ENCODE measurements at places on chromosomes 3 and 15.
A peak's percentile ranks its signal among the peaks of the same experiment; 100 is the strongest.

DNA sequence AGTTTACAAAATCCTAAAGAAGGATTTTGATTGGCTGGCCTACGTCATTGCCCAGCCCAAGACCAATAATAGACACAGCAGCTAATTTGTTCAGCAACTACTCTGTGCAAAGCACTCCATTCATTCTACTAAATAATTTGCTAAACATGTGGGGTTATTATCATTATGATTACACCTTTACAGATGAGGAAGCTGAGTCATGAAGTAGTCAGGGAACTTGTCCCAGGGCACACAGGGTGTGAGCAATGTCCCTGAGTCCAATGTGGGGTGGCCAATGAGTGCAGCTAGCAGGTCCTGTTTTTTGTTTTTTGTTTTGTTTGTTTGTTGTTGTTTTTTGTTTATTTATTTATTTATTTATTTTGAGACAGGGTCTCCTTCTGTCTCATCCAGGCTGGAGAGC, 183.6 kb downstream of the ABHD5 start:
- DNase-seq = no peak

GRCh38 chr15:29242456-29243242, 27.0 kb downstream of the NSMCE3 start:
- peak; percentile 30 for DNase-seq

DNA sequence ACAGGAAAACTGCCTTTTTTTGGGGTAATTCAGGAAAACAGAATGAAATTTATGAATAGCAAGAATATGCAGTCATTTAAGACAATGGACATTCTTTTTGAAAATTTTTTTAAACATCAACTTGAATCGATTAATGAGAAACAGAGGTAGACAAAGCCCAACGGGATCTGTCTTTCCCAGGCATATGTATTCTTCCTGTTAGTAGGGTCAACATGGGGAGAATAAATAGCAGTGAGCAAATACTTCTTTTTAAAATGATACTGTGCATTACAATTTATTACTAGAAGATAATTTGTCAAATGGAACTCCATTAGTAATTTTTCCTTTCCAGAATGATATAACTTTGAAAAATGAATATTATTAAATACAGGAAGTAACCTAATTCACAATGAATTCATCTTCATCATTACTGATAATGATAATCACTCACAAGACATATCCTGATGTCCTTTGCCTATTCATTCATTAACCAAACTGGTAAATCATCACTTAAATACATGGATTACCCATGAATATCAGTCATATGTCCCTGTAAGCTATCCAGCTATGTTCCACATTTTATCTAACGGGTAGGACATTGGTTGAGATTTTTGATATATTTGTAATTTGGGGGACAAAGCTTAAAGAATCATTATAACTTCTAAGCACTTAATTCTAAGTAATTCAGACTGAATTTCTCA, 209.2 kb upstream of the CDIN1 start:
- no peak for DNase-seq

GRCh38 chr15:68151277-68151676, 53.9 kb downstream of the CALML4 start:
- DNase-seq = no peak

DNA sequence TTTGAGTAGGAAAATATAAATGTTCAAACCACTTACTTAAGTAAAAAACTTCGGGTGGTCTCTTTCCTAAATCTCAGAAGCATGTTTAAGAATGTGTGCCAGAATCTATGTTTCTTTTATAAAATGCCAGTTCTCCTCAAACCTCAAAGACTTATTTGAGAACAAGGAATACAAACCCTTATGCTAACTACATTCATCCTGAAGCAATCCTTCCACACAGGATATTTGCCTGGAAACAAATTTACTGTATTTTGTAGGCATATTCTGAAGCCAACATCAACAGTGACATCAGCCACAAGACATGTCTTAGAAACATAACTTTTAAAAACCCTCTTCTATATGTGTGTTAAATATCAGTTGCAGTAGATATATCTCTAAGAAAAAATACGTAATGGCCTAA, 1077.0 kb downstream of the ROBO1 start:
- DNase-seq = peak; percentile 35

DNA sequence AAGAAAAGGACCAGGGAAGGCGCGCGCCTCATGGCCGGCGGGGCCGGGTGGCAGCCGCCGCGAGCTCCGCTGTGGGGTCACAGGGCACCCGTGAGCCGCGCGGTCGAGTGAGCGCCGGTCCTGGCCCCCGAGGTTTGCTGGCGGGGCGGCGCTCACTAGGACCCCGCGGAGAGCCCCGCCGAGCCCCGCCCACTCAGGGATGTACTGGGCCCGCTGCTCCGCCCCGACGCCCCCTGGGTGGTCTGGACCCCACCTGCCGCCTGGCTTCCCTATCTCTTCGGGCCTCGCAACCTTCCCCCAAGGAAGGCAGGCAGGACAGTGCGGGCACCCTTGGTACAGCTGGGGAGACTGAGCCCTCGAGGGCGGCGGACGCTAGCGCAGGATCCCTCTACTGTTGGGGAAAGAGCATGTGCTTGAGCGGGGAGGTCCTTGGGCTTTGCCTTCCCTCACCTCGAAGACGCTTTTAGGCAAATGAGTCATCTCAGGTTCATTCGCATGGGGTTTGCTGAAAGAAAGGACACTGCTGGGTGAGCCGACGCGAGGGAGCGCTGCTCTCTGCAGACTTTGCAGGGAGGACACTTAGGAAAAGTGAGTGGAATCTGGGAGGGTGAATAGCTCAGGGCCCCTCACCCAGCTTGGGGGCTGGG, at the start of gene CHRNB4:
Gene CHRNB4, minus strand, starts transcription at position 109 of the 647 bp plus-strand sequence. Its CDS starts 77 bp downstream, at position 32.
- peak; percentile 90 for DNase-seq

GRCh38 chr3:25582242-25582641, 82.5 kb downstream of the TOP2B start:
- DNase-seq = no peak

GRCh38 chr15:99450896-99451358, 114.9 kb upstream of the MEF2A start:
- DNase-seq = no peak

DNA sequence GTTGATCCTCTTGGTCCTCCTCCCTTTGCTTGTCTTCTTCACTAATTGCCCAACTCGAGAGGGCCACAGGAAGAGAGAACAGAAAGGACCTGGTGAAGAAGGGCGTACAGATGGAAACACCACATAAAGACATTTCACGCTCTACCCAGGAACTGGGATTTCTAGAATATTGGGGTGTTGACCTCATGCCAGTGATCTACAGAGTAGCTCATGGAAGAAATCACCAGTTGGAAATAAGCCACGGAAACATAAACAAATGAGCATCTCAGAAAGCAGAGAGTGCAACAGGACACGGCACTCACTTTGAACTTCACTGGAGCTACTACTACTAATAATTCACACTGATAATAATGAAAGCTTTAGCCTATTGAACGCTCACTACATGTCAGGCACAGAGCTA, 84.6 kb upstream of the ARHGEF3 start:
- no peak for DNase-seq

DNA sequence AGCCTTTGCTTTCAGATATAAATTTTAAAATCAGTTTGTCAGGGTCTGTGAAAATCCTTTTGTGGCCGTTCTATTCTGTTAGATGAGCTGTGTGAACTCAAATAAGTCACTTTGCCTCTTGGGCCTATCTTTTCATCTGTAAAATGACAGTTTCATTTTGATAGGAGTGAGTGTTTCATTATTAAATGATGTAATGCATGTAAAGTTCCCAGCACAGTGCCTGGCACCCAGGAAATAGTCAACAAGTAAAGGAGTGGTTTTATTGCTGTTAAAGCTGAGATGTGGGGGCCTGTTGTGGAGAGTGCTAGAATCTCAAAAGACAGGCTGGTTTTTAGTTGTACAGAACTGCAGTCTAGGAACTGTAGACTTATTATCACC, 394.5 kb upstream of the CFAP20DC start:
- no peak for DNase-seq

DNA sequence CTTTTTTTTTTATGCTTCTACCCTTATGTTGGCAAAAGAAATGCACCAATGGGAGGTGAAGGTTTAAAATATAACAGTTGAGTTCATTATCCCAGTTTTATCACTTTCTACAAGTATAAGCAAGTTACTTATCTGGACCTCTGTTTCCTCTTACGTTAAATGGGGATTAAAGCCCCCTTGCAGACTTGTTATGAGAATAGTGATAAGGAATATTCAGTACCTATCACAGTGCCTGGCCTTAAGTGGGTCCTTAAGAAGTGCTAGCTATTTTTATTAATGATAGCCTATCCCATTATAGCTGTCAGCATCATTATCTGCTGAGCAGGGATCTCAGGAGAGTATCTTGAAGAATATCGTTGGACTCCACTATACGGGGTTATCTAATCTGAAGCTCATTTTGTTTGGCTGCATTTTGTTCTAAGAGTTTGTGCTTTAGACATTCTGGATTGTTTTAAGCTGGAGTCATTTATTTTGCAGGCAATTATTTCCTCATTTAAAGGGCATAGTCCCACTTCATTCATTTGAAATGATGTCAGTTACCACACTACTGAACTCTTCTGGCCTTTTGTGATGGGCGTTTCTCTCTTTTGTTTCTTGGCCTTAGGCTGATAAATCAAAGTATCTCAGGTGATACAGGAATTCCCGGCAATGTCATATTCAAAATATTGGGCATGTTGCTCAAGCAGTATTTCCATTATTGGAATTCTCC, 28.8 kb downstream of the RAB8B start:
- DNase-seq = no peak

GRCh38 chr3:164196477-164196876, 881.8 kb downstream of the SI start:
- DNase-seq = no peak

DNA sequence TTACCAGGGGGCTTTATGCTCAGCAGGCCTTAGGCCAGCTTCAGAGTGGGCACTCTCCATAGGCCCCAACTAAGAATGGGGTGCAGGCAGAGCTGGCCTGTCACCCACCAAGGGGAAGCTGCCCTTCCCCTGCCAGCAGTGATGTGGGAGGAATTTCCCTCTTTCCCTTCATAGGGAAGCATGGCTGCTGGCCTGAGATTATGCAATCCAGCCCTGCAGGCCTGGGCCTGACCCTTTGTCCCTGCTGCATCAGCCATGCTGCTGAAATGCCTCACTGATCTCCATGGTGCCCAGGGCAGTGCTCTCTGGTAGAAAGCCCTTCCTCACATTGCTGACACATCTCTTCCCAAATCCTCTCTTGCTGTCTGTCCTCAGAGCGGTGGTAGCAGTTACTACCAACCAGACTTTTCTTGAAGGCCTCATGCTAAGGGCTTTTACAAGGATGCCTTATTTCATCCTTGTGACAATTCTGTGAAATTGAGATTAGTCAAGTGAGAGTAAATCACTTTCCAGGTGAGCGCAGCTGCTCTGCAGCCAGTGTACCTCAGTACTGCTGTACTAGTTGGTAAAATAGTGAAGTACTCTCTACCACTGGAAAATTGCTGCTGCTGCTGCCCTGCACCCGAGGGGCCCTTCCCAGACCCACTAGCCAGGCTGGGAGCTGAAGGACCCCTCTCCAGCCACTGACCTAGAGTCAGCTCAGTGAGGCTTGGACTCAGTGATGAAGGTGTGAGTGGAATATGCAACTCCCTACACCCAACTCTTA, 33.8 kb downstream of the MRAS start:
- DNase-seq = no peak

- DNase-seq = peak; percentile 81
Measured at GRCh38 chr15:78565951-78566774, 843 bp downstream of the CHRNA5 start.

Measured in eye (tissue), 1 donor.